Osteoblast (primary cell): ENCODE measurements at places on chromosomes 6 and 20. TPM values are rescaled to one million over a fixed set of nuclear protein-coding genes. Genes with fewer than 3 reads are reported as not detected.

- DNase-seq: no peak
Observed at GRCh38 chr6:90569223-90569622, 17.6 kb downstream of the MAP3K7 start.

Gene EYS
- total RNA-seq: under 0.01 TPM in 2 replicates

GRCh38 chr6:16305788-16306187, 67.4 kb downstream of the GMPR start:
- DNase-seq: no peak

GRCh38 chr6:126540161-126540560, 200.2 kb downstream of the CENPW start:
- no peak for DNase-seq

GRCh38 chr20:59804871-59805665, 128.4 kb downstream of the SYCP2 start:
- no peak for DNase-seq

DNA sequence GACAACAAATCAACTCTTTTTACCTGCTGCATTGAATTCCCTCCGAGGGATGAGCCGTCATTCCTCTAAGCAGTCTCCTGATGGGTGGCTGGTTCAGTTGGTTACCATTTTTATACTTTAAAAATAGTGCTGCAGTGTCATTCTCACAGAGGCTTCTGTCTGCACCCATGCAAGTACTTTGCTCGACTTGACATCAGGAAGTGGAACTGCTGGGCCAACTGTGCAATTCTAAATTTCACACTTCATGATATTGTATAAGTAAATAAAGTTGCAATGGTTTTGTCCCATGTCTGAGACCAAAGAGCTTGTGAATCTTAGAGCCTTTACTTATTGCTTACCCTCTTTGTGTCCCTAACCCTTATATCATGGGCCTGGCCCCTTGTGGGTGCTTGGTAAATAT, 2.5 kb downstream of the BTN3A1 start:
- no peak for DNase-seq

Gene HLA-DPB1
- 8.7 and 12.4 TPM in 2 replicates for total RNA-seq

GRCh38 chr20:38021087-38021772, 12.0 kb downstream of the TTI1 start:
- no peak for DNase-seq

Gene ADAM33
- total RNA-seq: 3.5 and 11.2 TPM in 2 replicates
